Psoas muscle (tissue), 8 donors: ENCODE measurements at places on chromosomes 5 and 9. TPM values are rescaled to one million over a fixed set of nuclear protein-coding genes. Genes with fewer than 3 reads are reported as not detected.

GRCh38 chr9:112283582-112284253 lies 49.7 kb downstream of the PTBP3 start:
- no peak for DNase-seq

DNA sequence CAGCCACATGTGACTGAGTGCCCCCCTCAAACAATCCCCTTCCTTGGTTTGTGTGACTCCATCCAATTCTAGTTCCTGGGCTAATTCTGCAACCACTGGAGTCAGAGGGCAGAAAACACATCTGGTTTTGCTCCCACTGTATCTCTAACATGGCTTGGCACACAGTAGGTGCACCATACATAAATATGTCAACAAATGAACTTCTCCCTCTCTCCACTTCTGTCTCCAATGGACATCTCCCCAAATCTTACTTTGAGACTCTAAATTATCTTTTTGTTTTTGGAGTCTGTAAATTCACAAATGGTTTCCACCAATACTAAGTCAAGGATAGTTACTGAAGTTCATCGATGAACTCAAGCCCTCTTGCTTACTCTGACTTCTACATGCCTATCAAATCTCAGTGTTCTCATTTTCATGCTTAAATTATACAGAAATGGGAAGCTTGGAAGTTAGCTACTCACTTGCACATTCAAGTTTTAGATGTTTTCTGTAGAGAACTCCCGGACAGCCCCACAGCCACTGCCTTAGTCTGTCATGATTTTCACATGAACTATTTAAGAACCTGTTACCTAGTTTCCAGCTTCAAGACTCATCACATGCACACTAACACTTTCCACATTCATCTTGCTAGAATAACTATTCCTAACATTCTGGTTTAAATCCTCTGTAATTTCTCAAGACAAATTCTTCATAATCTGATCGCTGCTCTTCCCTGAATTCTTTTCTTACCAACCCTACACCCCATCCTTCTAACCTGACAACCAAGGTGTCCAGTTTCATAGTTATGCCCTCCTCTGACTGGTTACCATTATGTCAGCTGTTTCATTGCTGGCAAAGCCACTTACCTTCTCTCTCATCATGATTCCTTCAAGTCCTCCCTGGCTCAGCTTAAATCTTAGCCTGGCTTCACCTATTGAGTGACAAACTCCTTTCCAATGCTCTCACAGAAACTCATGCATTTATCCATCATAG lies 6.0 kb downstream of the RPL37 start:
- no peak for DNase-seq

GRCh38 chr9:129023036-129023907 lies 4.9 kb downstream of the SH3GLB2 start:
- peak; percentile 89 for DNase-seq

The TMOD1 gene
- total RNA-seq, result 178 TPM

The RASEF gene
- total RNA-seq, result not detected

- peak; percentile 15 for DNase-seq
These were observed 1.4 kb downstream of the NEURL1B start for GRCh38 chr5:172642486-172642885.

GRCh38 chr5:14174230-14174636 lies 31.1 kb downstream of the TRIO start:
- DNase-seq, result no peak

- no peak for DNase-seq
These were observed 224.9 kb downstream of the EBF1 start for GRCh38 chr5:158874792-158875191.

DNA sequence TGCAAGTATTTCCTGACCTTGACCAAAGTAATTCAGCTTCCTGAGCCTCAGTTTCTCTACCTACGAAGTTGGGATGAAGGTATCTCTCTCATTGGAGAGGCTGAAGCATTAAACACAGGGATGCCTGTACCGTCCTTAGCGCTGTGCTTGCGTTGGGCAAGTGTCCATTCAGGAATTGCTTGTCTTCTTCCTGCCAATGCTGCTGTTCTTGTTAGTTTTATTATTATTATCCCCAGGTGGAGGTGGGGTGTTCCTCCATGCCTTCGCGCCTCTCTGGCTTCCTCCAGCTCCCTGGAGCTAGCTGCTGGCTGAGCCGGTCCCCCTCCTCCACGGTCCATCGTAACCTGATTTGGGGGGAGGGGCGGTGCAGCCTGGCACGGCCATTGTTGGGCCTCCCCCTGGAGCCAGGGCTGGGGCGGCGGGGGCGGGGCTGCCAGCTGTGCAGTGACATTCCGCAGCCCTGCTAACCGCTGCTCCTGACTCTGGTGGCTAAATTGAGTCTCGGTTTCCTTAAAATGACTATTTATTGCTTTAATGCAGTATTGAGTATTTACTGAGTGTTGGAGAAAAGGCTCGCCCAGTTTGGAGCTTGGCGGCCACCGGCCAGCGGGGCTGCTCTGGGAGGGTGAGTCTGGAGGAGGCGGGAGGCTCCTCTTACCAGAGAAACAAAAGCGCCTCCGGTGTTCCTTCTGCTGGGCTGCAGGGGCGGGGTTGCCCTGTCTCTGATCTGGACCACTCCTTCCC lies 51.3 kb downstream of the LMX1B start:
- DNase-seq, result no peak

The MAPK9 gene
- 35.9 TPM for total RNA-seq

- no peak for DNase-seq
These were observed 3.9 kb downstream of the C9orf72 start for GRCh38 chr9:27569406-27569805.

The MYMK gene
- 0.44 TPM for total RNA-seq

The FCN2 gene
- not detected for total RNA-seq

DNA sequence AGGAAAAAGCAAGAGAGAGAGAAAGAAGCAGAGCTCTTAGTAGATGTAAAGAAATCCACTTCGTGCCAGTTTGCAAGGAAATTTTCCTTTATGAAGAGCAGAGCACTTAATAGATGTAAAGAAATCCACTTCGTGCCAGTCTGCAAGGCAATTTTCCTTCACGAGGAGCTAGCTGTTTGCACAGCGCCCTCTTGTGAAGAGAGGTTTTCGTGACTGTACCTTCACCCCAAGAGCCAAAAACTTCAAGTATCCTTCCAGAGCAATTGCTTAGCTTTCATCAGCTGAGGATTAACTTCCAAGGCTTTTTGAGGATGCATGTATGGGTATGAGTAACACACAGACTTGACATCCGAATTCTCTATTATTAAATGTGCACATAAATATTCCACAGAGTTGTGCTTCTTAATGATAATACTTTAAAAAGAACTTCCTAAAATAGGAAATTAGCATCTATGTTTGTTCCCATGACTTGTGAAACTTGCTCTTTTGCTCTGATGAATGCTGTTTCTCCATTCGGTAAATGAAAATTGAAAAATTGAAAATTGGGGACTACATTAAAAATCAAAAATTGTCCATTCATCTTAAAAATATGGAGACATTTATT lies 525.6 kb downstream of the PDE4D start:
- peak; percentile 54 for DNase-seq

- DNase-seq, result no peak
These were observed 10.3 kb downstream of the FXN start for GRCh38 chr9:69045821-69046220.

GRCh38 chr5:174687503-174687902 lies 36.9 kb upstream of the MSX2 start:
- no peak for DNase-seq

DNA sequence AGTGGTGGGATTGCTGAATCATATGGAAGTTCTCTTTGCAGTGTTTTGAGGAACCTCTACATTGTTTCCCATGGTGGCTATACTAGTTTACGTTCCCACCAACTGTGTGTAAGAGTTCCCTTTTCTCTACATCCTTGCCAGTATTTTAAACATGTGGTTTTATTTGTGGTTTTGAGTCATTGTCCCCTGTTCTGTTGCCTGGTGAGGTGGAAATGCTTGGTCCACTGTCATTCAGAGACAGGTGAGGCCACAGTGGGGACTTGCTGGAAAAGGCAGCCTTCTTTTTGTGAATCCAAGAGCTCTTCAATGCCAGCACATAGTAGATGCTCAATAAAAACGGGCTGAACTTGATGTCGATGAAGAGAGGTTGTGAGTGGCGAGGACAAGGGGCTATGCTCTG lies 44.2 kb downstream of the SH3PXD2B start:
- DNase-seq, result no peak
